ENCODE measurements at places on chromosomes 2 and 18.

GRCh38 chr18:63000839-63001238 lies 285.5 kb downstream of the PHLPP1 start:
- no peak for DNase-seq

DNA sequence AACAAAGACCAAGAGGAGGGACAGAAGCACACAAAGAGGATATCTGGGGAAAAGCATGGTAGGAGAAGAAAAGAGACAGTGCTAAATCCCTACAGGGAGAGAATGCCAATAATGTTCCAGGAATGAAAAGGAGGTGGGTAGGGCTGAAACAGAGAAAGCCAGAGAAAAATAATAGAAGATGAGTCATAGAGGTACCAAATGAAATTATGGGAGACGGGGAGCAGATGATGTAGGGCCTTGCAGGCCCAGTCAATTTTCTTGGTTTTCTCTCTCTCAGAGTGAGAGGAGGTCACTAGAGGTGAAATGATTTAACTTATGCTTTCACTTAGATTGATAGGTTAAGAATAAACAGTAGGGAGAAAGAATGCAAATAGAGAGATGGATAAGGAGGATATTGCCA lies 61.5 kb downstream of the RPRM start:
- DNase-seq: no peak

DNA sequence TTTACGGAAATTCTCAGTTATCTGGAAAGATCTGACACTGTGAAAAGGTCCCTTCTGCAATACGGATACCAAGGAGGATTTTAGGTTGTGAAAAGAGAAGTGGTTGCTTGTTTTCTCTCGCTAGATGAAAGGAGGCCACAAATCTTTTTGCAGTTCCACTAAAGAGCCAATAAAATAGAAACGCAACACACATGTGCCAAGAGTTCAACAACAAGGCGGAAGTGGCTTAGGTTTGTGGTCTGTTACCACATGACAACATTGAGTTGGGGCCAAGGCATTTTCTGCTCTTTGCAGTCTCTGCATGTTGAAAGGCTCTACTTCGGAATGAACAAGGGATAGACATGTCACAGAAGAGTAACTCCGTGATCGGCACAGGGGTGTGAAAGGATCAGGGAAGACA lies 115.7 kb upstream of the OSR1 start:
- DNase-seq: no peak

- DNase-seq: no peak
Measured at GRCh38 chr2:195563857-195564512, 93.0 kb upstream of the SLC39A10 start.

GRCh38 chr2:144015655-144016245 lies 504.2 kb downstream of the ZEB2 start:
- DNase-seq: no peak

GRCh38 chr2:45541450-45541849 lies 69.6 kb downstream of the SRBD1 start:
- DNase-seq: no peak

DNA sequence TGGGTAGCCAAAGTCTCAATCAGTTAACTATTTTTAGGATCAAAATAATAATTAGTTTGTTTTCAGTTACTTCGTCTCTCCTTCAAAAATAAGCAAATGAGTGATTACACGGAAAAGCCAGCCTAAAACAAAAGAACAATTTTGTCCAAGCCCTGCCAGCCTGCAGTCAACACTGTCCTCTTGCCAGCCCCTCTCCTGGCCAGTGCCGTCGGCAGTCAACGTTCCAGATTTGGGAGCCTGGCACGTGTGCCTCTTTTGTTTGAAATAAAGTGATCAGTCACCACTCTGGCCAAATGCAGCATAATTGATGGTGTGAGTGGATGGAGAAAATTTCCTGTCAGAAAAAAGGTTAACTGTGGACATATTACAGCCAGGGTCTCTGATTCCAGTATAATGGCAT lies 260.6 kb upstream of the SKOR2 start:
- no peak for DNase-seq

All from uterus (tissue), 4 donors.